Heart right ventricle (tissue), 16 donors: ENCODE measurements at places on chromosomes 6 and 20. TPM values are rescaled to one million over a fixed set of nuclear protein-coding genes. Genes with fewer than 3 reads are reported as not detected.

Gene CNR1
- polyA plus RNA-seq, result 0.72 TPM

Gene OPRM1
- polyA plus RNA-seq, result not detected

Gene TRAPPC3L
- polyA plus RNA-seq, result 0.22 TPM

Gene ZC2HC1B
- polyA plus RNA-seq, result not detected
